ENCODE measurements at places on chromosomes 1 and 21.

DNA sequence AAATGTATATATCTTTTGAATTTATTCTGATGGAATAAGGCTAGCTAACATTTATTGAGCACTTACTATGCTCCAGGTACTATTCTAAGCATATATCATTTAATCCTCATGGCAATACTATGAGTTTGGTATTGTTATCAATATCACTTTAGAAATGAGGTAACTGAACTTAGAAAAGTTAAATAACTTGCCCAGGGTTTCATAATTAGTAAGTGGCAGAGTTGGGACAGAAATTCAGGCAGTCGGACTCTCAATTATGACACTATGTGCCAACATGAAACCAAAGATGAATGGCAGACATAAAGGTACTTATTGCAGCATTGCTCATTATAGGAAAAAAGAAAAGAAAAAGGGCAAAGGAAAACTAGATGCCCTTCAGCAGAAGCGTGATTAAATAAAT, 48.2 kb downstream of the RAB3GAP2 start:
- DNase-seq: no peak

DNA sequence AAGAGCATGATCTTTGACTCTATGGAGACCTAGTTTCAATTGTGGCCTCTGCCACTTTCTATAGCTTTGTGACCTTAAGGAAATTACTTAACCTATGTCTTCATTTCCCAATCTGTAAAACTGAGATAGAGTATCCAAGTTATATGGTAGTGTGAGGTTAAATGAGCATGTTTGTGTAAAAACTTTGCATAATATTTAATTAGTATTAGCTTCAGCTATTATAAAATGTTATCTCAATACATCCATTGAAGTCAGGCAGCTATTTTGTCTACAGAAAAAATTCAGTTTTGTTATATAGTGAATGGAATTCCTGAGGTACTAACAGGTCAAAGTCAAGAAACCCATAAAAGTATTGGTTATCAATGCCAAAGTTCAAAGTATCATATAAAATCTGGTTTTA, 53.6 kb downstream of the GPATCH2 start:
- no peak for DNase-seq

DNA sequence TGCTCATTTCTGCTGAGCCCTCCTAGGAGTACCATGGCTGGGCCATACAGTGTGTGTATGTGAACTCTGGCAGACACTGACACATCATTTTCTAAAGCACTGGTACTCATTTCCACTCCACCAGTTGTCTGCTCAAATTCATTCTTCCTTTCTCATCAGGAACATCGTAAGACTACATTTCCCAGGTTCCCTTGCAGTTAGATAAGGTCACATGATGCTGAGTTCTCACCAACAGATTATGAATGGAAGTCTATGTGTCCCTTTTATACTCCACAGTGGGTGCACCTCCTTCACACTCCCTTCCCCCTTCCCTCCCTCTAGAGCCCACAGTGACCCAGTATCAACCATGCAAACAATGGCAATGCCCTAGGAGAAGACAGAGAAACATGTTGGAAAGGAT, 38.3 kb upstream of the PAX7 start:
- DNase-seq: no peak

DNA sequence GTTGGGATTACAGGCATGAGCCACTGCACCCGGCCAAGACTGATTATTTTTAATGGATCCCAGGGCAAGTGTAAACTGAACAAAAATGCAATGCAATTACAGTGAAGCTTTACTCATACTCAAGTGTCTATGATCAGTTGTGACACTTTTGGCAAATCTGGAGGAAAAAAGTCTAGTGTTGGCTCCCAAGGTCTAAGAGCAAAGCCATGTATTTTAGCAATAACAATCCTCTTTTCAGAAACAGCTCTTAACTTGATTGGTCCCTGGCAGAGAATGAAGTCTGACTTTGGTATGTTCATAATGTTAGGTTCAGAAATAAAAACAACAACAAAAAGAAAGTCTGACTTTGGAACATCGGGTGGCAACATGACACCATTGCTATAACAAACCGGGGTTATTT, 40.2 kb upstream of the C1orf53 start:
- DNase-seq: peak; percentile 27

DNA sequence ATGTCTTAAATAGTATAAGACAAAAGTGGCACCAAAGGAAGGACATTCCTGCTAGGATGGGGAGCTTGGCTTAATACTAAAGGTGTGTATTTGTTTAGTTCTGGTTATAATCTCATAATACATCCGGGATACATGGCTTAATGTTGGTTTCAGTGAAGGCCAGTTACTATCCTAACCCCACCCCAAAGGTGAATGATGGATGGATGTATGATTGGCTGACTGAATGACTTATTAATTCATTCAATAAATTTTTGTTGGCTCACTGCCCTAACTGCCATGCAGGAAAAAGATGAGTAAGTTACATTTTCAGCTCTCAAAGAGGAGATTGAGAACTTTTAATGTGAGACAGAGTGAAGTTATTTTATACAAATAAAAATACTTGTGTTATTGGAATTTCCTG, 52.2 kb downstream of the PHACTR4 start:
- peak; percentile 39 for DNase-seq

DNA sequence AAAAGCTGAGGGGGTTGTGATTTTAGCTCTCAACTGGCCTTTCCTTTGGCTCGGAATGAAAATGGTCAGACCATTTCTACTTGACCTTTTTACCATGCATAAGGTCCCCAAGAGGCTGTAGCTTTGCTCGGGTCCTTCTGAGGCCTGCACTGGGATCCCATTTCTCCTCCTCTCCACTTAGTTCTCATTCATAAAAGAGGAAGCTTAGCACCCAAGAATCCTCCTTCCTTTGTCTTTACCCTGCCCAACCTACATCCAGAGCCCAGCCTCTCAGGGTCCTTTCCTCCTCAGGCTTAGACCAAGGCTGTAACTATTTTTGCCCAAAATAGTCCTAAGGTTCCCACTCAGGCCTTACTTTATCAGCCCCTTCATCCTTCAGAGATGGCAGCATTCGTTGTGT, 6.0 kb upstream of the SLC27A3 start:
- DNase-seq: no peak

DNA sequence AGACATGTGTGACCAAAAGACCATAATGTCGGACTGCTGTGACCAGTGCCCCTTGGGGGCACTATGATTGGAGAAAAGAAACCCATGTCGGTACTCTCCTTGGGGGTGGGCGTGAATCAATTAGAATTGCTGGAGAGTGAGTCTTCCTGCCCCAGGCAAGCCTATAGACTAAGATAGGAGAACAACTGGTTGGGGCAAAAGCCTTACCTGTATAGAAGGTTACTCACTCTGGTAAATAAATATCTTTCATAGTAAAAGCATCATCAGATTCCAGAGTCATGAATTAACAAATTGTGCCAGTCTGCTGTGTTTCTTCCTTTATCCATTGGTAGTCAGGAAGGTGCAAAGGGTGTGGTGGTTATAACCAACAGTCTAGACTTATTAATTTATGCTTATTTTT, 2.9 kb upstream of the PTGFRN start:
- no peak for DNase-seq

GRCh38 chr1:176791906-176792305, 328.9 kb downstream of the PAPPA2 start:
- DNase-seq: peak; percentile 47

- DNase-seq: no peak
Observed at GRCh38 chr1:66599899-66600737, 66.2 kb downstream of the SGIP1 start.

GRCh38 chr21:40719615-40720014, 127.3 kb downstream of the DSCAM start:
- no peak for DNase-seq

DNA sequence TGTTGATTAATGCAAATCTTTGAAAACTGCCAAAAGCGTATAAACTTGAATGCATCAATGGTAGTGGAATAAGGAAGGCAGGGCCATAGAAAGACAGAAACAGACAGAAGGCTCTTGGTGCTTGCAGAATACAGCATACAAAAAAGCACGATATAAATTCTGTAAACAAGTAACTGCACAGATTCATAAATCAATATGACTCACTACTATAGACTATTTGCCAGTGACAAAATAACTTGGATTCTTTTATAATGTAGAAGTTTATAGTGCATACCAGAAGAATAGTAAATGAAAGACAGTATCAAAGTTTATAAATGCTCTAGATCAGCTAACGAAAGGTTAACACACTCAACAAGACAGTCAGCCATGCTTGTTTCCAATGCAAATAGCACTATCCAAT, 349.6 kb downstream of the PTBP2 start:
- DNase-seq: peak; percentile 43

- DNase-seq: no peak
Observed at GRCh38 chr1:86733340-86733739, 29.0 kb downstream of the SH3GLB1 start.

DNA sequence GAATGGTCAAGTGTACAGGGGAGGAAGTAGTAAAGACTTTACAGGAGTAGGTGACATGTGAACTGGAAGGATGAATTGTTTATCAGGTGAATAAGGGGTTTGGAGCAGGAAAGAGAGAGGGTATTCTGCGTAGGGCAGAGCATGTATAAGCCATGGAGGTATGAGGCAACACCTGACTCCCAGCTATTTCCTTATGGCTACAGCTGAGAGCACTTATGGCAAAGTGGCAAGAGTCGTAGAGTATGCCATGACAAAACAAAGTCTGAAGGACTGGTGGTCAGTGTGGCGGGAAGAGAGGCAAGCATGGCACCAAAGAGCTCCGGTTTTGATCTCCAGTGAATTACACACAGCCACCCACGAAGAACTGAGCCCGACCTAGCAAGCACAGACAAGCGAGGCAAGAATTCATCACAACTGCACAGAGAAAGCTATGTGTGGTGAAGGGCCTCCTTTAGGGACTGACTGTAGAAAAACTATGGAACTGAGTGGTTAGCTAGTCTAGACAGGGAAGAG, 9.0 kb upstream of the ELOVL1 start:
- DNase-seq: no peak

- DNase-seq: no peak
Observed at GRCh38 chr1:225470211-225471108, 42.6 kb upstream of the LBR start.

DNA sequence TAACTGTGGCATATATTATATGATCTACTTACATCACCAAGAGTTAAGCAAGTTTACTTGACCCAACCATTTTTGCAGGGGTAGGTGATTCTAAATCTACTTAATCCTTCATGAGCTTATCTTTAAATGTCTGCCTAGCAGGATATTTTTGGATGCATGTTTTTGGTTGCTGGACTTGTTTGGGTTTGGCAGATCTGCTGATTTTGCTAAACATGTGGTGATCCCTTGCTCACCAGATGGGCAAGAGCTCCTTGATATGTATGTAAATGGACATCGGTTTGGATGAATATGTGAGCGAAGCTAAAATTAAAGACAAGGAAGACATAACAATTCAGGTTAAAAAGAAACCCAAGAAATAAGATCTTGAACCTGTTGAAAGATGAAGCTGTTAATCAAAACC, 36.7 kb downstream of the FMN2 start:
- DNase-seq: no peak

DNA sequence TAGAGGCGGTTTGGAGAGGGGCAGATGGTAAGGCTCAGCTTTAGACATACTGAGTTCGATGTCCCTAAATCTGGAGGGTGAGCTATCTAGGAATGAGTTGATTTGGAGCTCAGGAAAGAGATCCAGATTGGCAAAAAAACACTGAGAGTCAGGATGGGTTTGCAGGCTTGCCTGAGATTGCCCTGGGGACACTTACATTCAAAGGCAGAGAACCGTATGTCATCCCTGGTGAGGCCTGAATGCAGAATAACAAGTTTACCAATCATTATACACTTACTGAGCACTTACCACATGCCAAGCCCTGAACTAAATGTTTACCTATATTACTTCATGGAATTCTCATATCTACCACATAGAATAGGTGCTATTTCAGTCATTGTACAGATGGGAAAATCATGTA, 27.5 kb downstream of the TFAP2E start:
- no peak for DNase-seq

GRCh38 chr1:226349081-226349480, 40.1 kb upstream of the LIN9 start:
- DNase-seq: no peak

DNA sequence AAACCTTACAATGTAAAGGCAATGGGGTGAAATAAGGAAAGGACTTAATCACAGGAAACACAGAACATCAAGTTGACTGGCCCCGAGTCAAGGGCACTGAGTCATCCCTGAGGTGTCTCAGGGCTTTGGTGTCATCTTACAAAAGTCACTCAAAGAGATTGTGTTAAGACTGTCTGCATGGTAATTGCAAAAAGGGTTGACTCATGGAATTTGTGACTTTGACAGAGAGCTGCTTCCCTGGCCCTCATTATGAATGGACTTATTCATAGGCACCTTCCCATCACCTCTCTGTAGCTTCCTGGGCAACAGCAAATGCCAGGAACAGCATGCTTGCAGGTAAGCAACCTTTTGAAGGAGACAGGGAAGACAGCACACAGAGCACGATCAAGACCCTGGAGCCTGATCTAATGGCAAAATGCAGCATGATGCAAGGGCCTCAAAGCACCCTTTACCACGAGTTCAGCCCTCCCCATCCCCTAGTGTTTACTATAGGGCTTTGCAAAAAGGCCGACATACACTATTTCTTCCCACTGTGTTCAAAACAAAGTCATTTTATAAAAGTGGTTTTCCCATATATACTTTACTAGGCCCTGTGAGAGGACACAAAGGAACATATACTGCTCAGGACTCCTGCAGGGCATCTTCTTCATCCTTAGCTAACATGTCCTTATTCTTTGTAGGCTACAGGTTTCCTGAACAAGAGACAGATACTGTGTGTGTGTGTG, 17.1 kb downstream of the ZP4 start:
- peak; percentile 3 for DNase-seq

- no peak for DNase-seq
Observed at GRCh38 chr1:114986286-114986685, 43.3 kb upstream of the TSHB start.

GRCh38 chr21:44686843-44687561, 5.0 kb upstream of the KRTAP12-1 start:
- DNase-seq: no peak

DNA sequence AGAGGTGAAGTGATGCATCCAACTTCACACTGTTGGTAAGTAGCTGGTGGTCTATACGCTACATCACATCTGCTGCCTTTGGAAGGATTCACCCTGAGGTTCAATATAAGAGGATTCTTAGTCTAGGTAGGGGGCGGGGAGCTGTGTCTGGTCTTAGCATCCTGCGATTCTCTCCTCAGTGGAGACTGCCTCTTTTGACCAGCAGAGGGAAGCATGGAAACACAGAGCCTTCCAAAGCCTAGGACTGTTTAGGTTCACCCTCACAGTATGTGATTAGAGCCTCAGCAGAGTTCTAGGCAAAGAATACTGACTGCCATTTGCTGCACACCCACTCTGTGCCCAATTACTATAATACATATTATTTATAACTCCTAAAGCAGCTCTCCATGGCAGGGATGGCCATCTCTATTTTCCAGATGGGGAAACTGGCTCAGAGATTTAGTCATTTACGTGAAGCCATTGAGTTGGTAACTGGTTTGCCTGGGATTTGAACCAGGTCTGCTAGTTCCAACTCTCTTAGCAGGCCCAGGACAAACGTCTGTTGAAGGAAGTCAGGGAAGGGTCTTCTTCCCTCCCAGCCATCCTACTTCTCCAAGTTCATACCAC, 28.9 kb upstream of the EFCAB14 start:
- peak; percentile 58 for DNase-seq

- no peak for DNase-seq
Observed at GRCh38 chr21:28910280-28910887, 82.3 kb downstream of the LTN1 start.

All from EH (cell line).